ENCODE measurements at places on chromosomes 13 and 19.

DNA sequence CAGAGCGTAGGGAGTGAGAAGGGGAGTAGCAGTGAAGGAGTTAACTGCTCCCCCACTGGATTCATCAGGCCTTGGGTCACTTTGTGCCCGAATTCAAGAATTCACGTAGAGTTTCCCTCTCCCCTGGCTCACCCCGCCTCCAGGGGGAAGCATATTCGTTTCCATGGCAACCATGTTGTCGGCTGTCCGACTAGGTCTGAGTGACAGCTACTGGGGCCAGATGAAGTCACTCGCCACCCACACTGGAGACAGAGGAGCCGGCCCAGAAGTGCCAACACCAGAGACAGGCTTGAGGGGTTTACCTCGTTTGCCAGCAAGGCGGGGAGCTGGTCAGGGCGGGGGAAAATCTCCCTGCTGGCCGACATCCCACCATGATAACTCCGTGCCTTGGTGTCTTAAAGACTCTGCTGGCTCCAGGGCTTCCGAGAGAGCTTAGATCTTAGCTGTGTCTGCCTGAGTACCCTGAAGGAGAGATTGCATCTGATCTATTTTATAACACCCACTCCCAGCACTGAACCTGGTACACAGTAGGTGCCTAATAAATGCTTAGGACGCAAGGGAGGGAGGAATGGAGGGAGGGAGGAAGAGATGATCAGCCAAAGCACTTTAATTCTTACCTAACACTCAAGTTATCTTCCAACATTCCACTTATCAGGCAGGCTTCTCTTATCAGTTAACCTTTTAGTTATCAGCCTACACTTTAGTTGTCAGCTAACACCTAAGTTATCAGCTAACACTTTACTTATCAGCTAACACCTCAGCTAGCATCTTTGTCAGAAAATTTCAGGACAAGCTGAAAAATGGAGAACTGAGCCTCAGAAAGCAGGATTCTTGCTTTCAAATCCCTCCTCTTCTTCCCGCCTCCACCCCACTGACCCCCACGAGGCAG is 57.2 kb upstream of the ZNRF4 start:
- DNase-seq, result no peak

GRCh38 chr13:112849500-112849899 is 119.5 kb upstream of the MCF2L start:
- DNase-seq, result no peak

- no peak for DNase-seq
Observed at GRCh38 chr13:67515895-67516294, 285.8 kb upstream of the PCDH9 start.

DNA sequence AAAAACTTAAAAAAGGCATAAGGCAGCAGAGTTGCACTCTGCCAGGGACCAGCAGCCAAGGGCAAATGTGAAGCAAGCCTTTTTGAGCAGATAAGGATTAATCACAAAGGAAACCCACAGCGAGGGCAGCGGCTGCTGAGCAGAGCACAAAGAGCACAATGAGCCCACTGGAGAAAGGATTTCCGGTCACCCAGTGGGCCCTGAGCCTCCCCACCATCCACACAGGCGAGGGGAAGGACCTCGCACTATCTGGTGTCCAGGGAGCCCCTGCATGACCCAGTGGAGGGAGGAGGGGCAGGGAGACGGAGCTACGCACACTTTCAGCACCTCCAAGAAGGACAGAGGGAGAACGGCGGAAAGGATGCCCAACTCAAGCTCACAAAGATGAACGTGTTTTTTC is 40.0 kb downstream of the COL4A1 start:
- DNase-seq, result no peak

- no peak for DNase-seq
Observed at GRCh38 chr13:113938246-113938645, 35.6 kb downstream of the C13orf46 start.

DNA sequence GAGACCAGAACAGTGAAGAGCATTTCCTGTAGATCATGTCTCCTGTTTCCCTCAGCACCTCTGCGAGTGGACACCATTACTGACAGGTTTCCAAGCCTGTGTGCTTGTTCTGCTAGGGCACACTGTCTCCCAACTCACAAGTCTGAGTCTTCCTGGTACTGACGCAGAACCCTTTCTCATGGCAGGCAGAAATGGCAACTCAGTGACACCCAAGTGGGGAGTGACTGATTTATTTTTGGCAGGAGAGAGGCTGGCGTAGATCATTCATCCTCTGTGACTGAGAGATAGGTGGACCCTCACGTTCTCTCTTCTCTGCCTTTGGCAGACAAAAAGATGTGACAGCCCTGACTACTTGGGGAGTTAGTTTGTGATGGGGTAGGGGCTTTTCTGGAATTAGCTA is 183.4 kb downstream of the RFC3 start:
- DNase-seq, result no peak

- no peak for DNase-seq
Observed at GRCh38 chr19:13428352-13428751, 77.9 kb downstream of the CACNA1A start.

DNA sequence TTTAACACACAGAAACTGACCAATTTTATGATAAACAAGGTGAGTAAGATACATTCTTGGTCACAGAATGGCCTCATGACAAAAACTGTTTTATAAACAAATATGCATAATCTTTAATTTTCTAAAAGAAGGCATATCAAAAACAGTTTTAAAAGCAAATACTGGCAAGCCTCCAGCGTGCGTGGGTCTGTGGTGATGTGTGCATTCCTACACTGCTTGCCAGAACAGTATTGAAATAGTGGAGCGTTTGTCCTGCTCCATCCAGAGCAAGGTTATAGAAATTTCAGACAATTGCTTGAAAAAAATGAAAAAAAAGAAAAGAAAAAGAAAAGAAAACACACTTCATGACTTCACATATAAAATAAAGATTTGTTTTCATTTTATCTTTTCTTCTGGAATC is 140.9 kb downstream of the MZT1 start:
- DNase-seq, result no peak

- no peak for DNase-seq
Observed at GRCh38 chr19:54281007-54281728, at the start of gene LILRB2. Gene LILRB2, minus strand, starts transcription at chr19:54281110. Its CDS starts 614 bp downstream, at chr19:54280496.
